ENCODE measurements at places on chromosomes 1 and 21.

- DNase-seq, result no peak
Observed at GRCh38 chr1:245650441-245650960, 495.7 kb downstream of the KIF26B start.

- no peak for DNase-seq
Observed at GRCh38 chr1:240237305-240237721, 145.6 kb downstream of the FMN2 start.

DNA sequence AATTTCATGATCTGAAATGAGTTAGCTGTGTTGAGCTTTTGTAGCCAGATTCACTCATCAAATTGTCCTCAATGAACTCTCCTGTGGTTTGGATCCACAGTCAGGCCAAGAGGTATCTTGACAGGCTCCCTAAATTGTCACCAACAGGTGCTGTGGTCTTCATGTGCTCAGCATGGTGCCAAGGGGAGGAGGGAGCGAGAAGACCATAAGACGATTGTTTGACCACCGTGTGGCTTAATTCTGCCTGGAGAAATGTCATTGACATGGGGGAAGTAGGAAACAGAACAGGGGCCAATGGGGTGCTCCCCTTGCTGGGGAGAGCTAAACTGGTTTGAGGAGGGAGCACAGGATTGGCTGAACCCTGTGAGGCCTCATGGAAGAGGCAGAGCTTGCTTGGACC lies 219.3 kb downstream of the KCNJ6 start:
- DNase-seq, result no peak

DNA sequence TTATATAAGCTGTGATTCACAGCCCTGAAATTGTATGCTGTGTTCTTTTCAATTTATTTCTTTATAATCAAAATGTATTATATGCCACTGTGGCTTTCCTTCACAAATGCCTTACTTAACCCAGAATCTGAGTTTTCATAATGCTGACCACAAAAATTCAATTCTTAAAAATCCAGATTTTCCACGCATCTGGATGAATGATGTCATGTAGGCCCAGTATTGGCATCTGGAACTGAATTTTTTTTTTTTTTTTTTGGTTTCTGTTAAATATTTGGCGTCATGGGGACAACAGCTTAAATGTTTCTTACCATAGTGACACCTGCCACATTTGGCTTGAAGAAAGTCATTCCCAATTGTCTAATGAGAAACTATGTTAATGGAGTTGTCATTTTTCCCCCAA lies 296.8 kb downstream of the TM2D1 start:
- no peak for DNase-seq

GRCh38 chr21:34183331-34183928 lies 110.1 kb downstream of the MRPS6 start:
- DNase-seq, result no peak

DNA sequence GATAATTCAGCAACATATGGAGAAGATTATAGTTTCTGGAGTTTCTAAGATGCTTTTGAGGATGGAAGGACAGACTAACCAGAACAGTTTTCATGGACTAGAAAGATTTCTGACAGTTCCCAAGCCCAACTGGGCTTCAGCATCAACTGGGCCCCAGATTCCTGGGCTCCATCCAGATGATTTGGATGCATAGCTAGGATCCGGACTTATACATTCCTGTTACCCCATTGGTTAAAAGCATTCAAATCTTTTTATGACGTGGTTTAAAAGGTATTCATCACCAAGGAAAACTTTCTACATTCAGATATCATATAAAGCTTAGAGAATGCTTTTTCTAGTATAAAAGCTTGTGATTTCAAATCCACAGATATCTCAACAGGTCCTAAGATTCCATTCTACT lies 29.7 kb downstream of the TSHB start:
- no peak for DNase-seq

DNA sequence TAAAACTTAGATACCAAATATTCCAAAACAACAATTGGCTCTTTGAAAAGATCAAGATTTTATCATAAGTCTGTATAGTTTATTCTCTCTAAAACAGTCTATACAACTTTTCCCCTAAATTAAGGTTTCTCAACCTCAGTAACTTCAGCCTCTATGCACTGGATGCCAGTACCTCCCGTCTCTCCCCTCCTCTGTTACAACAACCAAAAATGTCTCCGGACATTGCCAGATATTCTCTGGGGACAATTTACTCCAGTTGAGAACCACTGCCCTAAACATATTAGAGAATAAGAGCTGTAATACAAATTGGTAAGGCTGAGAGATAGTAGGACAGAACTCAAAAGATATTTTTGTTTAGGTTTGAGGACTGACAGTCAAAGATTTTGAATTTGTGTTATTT lies 71.6 kb downstream of the TMEM200B start:
- no peak for DNase-seq

GRCh38 chr1:119569095-119569494 lies 62.1 kb downstream of the HSD3B1 start:
- no peak for DNase-seq

GRCh38 chr1:11654137-11654938 lies at the start of the genes FBXO2 and FBXO44:
TSS of gene FBXO2 (minus strand) at chr1:11654429. CDS start at chr1:11654340, 89 bp downstream.
TSS of gene FBXO44 (plus strand) at chr1:11654877. CDS start at chr1:11655836, 959 bp downstream.
- DNase-seq, result no peak

GRCh38 chr21:45737485-45738166 lies 94.1 kb downstream of the PCBP3 start:
- no peak for DNase-seq

DNA sequence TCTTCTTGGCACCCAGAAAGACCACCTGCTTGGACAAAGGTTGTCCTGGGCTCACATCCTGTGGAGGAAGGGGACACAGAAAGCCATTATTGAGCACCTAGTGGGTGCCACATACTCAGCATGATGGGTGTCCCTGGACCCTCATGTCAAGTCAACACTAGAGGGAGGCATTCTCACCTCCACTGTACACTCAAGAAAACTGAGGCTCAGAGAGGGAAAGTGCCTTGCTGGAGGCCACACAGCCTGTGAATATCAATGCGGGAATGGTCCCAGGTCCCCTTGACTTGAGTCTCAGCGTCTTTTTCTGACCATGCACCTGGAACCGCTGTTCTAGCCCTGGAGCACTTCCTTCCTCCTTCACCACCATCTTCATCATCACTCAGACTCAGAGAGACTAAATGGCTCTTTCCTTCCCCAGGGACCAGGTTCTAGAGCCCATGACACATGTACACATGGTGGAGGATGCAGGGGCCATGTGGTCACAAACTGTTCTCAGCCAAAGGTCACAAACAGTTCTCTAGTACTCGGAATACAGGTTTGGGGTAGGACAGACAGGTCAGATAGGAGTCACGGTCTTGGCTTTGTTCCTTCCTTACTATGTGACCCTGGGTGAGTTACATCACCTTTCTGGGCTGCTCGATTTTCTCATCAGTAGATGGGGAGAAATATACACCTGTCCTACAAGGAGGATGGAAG lies 89.2 kb upstream of the WNT4 start:
- DNase-seq, result no peak

- DNase-seq, result no peak
Observed at GRCh38 chr1:13682444-13682843, 17.5 kb upstream of the PRDM2 start.

- DNase-seq, result no peak
Observed at GRCh38 chr1:67973051-67973450, 77.4 kb downstream of the DIRAS3 start.

- DNase-seq, result peak; percentile 67
Observed at GRCh38 chr1:8408151-8408839, 90.4 kb downstream of the SLC45A1 start.

DNA sequence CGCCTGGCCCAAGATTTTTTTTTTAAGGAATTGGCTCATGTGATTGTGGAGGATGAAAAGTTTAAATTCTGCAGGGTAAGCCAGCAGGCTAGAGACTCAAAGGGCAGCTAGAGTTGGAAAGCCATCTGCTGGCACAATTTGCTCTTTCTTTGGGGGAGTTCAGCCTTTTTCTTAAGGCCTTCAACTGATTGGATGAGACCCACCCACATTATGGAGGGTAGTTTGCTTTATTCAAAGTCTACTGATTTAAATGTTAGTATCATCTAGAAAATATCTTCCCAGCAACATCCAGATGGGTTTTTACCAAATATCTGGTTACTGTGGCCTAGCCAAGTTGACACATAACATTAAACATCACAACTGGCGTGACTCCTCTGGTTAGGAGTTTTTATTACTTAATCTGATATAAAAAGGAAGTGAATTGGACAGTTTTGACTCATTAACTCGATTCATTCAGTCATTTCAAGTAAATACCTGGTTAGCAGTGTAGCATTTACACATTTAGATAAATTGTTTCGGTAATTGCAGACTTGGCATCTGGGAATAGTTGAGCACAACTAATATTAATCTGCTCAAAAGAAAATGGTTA lies 12.4 kb downstream of the HOOK1 start:
- DNase-seq, result no peak

- DNase-seq, result no peak
Observed at GRCh38 chr1:200967693-200968468, 55.6 kb downstream of the KIF21B start.

DNA sequence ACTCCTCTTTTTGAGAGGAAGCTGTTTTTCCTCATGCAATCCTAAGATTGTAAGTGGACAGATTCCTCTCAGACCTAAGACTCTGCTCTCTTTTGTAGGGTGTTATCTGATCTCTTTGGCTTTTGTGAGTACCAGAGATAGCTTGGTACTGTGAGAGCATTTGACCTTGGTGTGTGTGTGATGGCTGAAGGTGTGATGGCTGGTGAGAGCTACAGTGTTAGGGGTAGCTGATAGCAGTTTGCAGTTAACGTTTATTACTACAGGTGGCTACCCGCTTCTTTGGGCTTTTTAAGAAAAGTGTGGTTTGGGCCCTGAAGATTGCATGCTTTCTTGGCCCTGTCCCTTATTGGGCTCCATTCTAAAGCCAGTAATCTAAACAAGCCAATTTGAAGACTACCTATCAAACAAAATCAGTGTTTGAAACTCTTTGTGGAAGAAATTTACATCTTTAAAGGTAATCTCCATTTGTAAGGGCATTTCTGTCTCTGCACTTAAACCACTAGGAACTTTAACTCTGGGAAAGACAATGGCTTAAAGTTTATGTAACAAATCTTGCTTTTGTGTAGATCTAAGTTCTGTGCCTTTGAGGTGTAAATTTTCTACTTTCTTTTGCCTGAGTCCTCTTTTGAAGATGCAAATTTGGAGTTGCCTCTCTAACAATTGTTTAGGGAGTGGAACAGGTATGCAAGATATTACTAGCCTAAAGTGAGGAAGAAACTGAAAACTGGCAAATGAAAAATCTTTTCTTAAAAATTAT lies 85.3 kb upstream of the SERBP1 start:
- no peak for DNase-seq

DNA sequence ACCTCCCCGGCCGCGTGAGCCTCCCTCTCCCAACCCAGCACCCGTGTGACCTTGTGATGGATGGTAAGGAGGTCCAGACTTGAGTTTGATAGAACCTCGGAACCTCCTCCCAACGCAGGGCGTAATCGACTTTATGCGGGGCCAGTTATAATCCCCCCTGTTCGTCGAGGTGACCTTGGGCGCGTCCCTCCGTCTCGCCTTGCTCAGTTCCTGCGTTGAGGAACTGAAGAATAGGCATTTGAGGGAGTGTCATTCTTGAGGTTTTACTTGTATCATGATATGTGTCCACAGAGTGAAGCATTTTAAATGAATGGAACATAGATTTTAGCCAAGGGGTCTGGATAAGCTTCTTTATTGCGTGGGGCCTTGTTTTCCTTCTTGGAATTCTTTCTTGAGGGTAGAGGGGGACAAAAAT lies 433 bp downstream of the TIMM17A start:
- no peak for DNase-seq

DNA sequence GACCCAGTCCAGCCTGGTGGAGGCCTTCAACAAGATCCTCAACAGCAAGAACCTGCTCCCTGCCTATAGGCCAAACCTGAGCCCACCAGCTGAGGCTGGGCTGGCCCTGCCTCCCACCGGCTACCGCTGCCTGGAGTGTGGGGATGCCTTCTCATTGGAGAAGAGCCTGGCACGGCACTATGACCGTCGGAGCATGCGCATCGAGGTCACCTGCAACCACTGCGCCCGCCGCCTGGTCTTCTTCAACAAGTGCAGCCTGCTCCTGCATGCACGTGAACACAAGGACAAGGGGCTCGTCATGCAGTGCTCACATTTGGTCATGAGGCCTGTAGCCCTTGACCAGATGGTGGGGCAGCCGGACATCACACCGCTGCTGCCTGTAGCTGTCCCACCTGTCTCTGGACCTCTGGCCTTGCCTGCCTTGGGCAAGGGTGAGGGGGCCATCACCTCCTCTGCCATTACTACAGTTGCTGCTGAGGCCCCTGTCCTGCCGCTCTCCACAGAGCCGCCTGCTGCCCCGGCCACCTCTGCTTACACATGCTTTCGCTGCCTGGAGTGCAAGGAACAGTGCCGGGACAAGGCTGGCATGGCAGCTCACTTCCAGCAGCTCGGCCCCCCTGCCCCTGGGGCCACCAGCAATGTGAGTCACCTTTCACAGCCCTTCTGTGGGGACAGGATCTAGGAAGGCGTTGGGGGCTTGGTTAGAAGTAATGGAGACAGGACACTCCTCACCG lies 5.8 kb downstream of the ZNF687 start:
- no peak for DNase-seq

GRCh38 chr1:225470211-225471108 lies 42.6 kb upstream of the LBR start:
- no peak for DNase-seq

GRCh38 chr1:231423648-231424047 lies 1.6 kb upstream of the EGLN1 start:
- DNase-seq, result no peak

GRCh38 chr1:205561501-205562203 lies 57.2 kb downstream of the CDK18 start:
- no peak for DNase-seq

GRCh38 chr1:66231681-66232463 lies 302.1 kb upstream of the SGIP1 start:
- no peak for DNase-seq

GRCh38 chr1:7585216-7585907 lies 185.7 kb upstream of the VAMP3 start:
- no peak for DNase-seq

DNA sequence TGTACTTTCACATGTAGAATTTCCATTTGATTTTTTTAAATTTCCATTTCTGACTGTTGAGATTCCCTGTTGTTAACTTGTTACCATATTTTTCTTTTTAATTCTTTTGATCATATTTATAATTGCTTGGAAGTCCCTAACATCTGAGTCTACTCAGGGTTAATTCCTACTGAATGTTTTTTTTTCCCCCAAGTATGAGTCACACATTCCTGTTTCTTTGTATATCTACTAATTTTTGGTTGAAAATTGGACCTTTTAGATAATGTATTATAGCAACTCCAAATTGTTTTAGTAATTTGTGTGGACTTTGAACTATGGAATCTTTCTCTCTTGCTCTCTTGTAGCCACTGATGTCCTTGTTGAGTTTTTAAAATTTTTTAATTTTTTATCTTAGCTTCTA lies 54.6 kb downstream of the STXBP3 start:
- no peak for DNase-seq

GRCh38 chr1:10741696-10742095 lies 54.8 kb downstream of the CASZ1 start:
- DNase-seq, result no peak
